ENCODE measurements at places on chromosomes 3 and 15. TPM values are rescaled to one million over a fixed set of nuclear protein-coding genes. Genes with fewer than 3 reads are reported as not detected.
A peak's percentile ranks its signal among the peaks of the same experiment; 100 is the strongest.

GRCh38 chr3:188520466-188520865 is 366.5 kb downstream of the LPP start:
- no peak for DNase-seq

DNA sequence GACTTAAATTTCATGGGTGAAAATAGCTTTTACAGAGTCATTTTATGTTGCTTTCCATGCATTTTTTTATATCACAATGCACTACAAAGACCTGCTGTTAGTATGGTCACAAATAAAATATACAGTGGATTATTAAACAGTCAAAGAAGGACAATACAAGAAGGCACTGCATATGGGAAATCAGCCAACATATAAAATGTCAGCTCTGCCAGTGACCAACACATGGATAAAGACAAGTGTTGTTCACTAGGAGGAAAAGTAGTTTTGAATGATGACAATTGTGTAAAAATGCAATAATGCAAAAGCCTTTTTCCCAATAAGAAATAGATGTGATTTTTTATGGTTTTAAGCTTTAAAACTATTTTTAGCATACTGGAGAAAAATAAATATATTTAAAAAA is 425.3 kb upstream of the CBLB start:
- no peak for DNase-seq

DNA sequence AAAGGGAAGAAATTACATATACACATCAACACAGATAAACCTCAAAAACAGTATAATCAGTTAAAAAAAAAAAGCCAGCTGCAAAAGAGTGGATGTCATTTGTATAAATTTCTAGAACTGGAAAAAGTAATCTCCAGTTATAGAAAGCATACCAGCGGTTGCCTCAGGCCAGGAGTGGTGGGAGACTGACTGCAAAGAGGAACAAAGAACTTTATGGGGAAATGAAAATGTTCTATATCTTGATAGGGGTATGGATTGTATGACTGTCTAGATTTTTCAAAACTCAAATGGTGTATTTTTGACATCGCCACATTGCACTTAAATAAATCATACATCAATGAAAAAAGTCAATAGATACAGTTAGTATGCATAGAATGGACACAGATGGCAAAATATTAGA is 241.6 kb downstream of the SCAPER start:
- DNase-seq = no peak

DNA sequence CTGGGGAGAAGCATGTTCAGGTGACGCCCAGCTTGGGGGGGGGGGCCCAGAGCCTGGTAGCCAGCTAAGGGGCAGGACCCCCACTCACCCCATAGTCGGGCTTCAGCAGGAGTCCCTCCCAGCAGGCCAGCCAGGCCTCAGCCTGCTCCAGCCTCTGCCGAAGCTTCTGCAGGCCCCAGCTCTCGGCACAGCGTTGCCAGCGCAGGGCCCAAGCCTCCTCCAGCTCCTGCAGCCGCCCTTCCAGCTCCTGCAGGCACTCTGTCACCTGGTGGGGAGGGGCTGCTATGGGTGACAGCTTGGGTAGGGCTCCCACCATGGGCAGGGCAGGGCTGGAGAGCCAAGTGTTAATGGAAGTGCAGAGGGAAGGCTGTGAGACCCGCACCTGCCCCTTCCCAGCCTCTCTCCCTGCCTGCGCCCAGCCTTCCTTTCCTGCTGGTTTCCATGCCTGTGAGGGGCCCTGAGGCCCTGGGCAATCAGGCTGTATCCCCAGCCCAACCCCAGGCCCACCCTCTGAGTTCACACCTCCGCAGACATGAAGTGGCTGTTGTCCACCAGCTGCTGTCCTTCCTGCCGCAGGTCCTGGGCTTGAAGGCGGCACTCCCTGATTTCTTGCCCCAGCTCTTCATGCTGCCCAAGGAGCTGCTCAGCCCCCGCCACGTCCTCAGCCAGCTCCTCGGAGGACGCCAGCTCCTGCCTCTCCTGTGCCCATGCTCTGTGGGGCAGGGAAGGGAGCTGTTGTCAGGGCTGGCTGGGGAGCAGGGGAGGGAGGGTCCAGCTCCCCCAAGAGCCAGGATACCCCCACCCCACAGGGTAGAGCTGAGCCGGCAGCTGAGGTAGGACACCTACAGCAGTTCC is 14.3 kb downstream of the PLA2G4B start:
- no peak for DNase-seq

- DNase-seq = no peak
Measured at GRCh38 chr3:69809076-69809835, 70.0 kb downstream of the MITF start.

DNA sequence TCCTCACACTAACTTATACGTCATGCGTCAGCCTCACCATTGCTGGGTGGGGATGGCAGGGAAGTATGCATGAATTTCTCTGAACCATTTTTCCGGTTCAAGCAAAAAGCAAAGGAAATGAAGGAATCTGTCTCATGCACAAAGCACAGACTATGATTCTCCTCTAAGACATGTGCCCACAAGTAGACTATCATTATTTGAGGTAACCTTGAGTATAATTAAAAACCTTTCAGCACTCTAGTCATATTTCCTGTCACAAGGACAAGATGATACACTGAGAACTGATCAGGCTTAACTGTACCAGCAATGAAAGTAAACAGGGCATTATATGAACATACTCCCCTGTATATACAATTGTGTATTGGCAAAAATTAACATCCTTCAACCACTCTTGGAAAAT is 56.7 kb upstream of the TSC22D2 start:
- no peak for DNase-seq

- DNase-seq = peak; percentile 82
Measured at GRCh38 chr15:75713338-75713895, 769 bp upstream of the CSPG4 start.

DNA sequence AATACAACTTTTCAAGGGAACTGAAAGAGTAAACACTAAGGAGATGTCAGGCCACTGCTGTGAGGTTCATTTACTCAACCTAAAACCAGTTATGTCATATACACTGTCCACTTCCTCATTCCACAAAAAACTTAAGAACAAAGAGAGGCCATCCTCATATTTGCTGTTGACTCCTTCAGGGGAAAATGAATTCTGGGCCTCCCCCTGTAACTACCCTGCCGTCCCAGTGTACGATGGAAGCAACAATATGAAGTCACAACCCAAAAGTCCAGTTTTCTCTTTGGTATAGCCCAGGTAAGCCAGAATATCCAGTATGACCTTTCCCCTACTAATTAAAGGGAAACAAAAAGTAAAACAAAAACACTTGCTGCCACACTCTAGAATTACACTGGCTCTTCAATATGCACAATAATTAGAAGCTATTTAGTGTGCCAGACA is 16.2 kb downstream of the CEP152 start:
- DNase-seq = no peak

GRCh38 chr3:45170096-45170495 is 23.9 kb upstream of the CDCP1 start:
- peak; percentile 13 for DNase-seq

- no peak for DNase-seq
Measured at GRCh38 chr3:124439603-124440002, 290.6 kb upstream of the UMPS start.

GRCh38 chr3:152672320-152672649 is 162.6 kb upstream of the P2RY1 start:
- no peak for DNase-seq

GRCh38 chr3:125374501-125374995 is 577 bp downstream of the ZNF148 start:
- DNase-seq = peak; percentile 85

DNA sequence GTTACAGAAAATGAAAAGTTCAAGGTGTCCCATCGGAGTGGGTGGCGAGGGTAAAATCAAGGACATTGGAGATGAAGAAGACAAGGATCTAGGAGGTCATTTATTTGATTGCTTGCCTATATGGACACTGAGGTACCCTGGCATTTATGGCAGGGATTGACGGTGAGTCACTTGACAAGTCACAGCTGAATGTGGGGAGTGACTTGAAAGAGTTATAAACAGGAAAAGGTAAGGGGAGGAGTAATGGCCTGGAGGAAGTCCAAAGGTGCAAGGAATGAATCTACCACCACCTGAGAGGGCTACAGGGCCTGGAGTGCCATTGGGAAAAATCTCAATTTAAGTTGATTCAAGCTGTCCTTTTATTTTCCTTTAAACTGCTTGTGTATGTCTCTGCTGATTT is 11.8 kb upstream of the SGO1 start:
- no peak for DNase-seq

- DNase-seq = no peak
Measured at GRCh38 chr3:196611761-196612483, 27.6 kb upstream of the NRROS start.

DNA sequence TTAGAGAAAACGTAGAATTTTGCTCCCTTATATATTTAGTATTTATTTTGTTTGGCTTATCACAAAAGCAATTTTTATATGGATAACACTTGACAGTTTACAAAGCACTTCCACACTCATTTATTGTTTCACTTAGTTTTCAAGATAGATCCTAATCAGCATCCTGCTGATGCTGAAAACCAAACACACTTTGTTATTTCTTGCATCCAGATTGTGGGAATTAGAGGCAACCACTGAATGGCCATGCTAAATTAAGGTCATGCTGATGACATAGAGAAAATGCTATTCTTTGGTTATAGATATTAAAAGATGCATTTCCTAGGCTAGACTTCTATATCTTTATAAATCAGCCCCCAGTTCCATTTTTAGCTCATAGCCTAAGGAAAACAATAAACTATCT is 474.1 kb upstream of the KCNMB2 start:
- DNase-seq = no peak

- DNase-seq = no peak
Measured at GRCh38 chr3:183172051-183172639, 9.6 kb upstream of the LAMP3 start.

DNA sequence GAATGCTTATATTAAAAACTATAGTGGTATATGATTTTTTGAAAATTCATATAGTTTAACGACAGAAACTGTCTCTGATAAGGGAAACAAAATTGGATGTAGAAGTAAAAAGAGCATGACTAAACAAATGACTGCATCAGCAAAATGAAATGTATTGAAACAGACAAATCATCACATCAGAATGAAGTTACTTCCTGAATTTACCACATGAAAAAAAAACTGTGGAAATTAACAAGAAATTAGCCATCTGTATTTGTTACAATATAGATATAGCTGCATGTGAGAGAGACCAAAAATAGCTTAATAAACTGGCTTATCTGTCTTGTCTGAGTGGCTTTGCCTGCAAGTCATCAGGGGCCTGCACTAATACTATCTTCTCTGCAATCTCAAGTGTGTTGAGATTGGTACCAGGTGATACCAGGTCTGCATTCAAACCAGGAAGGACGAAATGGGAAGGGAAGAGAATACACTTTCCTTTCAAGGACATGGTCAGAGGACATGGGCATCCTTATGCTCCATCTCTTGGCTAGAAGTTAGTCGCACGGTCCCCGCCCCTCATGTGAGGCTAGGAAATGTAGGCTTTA is 388.7 kb downstream of the GRM7 start:
- no peak for DNase-seq

DNA sequence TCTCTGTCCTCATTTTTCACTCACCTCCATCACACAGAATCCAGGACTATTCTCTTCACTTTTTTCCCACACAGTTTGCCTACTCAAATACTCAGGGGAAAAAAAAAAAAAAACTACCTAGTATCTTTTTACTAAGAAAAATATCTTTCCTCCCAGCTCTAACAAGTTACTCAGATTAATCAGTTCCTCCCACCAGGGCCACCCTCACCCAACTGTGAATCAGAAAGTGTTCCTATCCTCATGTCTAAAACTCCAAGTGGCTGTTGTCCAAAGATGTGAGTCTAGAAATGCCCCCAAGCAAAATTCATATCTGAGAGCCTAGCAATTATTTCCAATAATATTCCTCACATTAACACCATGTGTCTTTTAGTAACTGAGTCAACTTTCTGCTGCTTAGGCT is 268.0 kb downstream of the ERC2 start:
- DNase-seq = no peak

DNA sequence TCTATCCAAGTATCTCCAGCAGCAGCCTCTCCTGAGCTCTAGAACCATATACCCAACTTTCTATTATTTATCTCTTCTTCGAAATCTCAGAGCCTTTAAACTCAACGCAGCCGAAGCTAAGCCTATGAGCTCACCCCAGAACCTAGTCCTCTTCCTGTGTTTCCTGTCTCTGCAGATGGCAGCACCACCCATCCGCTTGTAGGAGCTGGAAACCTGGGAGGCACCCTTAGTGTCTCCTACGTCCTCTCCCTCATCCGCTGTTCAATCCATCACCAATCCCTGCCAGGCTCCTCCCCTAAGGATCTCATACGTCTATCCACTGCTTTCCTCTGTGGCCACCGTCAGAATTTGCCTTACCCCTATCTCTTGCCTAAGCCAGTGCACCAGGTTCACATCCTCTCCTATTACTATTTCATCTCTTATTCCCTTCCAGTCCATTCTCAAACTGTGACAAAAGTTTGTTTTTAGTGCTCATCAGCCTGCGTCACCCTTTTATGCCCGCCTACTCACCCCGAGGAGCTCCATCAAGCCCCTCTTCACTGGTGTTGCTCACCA is 9.6 kb downstream of the VGLL4 start:
- DNase-seq = no peak

DNA sequence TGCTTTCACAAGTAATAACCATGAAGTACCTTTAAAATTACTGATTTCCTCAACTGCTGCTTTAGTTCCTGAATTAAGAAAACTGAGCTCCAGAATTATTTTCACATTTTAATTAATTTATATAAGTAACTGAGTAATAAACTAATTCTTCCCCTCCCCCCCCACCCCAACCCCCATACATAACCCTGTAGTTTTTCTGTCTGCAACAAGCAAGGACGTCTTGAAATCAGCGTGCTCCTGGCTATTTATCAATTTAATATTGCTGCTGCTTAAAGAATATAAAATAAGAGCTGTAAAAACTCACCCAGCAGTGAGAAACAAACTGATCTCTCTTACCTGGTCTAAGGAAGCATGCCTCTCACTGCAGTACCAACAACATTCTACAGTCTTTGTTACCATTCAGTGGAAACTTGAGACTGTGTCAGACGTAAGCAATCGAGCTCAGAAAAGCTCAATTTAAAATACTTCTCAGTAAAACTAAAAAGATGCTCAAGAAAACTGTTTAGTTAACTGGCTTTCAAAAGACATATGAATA is 121.0 kb downstream of the TFDP2 start:
- peak; percentile 78 for DNase-seq

GRCh38 chr3:129908417-129908816 is 14.9 kb upstream of the TMCC1 start:
- DNase-seq = no peak

GRCh38 chr3:53122933-53123305 is 7.3 kb downstream of the RFT1 start:
- DNase-seq = no peak

DNA sequence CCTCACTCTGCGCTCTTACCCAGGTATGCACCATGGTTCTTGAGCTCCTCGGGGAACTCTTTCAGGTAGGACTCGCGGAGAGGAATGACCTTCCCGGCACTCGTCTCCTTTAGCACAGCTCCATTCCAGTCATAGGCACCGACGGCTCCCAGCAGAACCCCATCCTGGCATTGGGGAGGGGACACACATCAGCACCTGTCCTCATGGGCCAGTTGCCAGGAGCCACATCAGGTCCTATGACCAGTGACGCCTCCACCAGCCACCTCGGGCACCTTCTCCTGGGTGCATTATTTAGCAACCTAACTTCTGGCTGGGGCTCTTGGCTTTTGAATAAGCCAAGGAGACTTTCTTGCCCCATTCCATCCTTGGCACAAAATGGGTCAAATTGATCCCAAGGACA is 61.9 kb downstream of the FEM1B start:
- DNase-seq = no peak

TCAIM gene
- 19.6 TPM for polyA plus RNA-seq

SIN3A gene
- polyA plus RNA-seq = 28.9 TPM

HMG20A gene
- polyA plus RNA-seq = 43.8 TPM

IL5RA gene
- not detected for polyA plus RNA-seq

PRRT3 gene
- polyA plus RNA-seq = 1.5 TPM

ITGA11 gene
- polyA plus RNA-seq = 7.5 TPM

CA12 gene
- 0.39 TPM for polyA plus RNA-seq

PLSCR4 gene
- 15.1 TPM for polyA plus RNA-seq

OR5K3 gene
- not detected for polyA plus RNA-seq

ATP13A5 gene
- polyA plus RNA-seq = 0.29 TPM
